COLO829 (cell line): ENCODE measurements at places on chromosomes 16 and 17.

- peak; percentile 15 for DNase-seq
These were observed 91.1 kb downstream of the NLK start for GRCh38 chr17:28133562-28133970.

GRCh38 chr16:74035816-74036215 lies 260.8 kb upstream of the PSMD7 start:
- DNase-seq, result no peak

DNA sequence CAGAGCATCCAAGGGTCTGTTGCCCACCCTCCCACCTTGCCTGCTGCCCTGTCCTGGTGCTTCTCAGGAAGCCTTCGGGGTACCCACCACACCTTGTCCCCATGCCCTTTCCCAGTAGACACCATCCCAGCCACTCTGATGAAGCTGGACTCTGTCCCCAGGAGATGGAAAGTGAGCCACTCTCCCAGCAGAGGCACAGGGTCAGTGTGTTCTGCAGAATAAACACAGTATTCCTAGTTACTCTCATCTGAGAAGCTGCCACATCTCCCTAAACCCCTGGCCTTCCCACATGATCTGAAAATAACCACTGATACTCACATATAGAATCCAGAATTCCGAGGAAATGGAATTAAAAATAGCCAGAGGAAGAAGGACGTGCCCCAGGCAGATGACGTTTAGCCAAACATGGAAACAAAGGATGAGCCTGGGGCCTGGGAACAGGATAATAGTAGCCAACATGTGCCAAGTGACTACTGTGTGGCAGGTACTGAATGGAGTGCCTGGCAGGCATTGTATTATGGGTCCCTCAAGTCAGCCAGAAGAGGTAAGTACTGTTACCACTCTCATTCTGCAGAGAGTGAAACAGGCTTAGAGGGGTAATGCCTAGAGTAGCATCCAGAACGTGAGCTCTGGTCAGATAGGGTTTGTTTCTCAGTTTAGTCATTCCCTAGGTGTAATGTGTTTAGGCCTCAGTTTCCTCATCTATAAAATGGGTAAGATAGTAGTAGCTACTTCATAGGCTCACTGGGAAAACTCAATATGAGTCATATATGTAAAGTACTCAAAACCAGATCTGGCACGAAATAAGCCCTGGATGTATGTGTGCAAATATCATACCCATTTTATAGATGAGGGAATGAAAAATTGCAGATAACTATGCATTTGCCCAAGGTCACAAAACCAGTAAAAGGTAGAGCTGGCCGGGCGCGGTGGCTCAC lies 20.8 kb upstream of the PEMT start:
- no peak for DNase-seq

DNA sequence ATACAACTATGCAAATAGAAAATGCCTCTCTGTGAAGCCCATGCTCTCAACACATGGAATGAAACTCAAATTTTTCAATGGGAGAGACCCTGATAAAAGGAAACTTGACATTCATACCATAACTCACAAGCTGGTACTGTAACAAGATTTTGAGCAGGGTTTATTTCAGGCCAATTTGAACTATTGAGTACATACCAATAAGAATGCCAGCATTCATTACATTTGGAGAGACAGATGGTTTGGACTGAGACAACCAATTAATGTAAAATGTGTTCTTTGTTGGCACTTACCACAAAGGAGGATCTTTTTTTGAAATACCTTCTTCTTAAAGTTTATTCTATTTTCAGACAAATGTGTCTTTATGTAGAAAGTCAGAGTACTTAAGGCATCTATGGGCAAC lies 1357.0 kb upstream of the GOT2 start:
- DNase-seq, result peak; percentile 51

DNA sequence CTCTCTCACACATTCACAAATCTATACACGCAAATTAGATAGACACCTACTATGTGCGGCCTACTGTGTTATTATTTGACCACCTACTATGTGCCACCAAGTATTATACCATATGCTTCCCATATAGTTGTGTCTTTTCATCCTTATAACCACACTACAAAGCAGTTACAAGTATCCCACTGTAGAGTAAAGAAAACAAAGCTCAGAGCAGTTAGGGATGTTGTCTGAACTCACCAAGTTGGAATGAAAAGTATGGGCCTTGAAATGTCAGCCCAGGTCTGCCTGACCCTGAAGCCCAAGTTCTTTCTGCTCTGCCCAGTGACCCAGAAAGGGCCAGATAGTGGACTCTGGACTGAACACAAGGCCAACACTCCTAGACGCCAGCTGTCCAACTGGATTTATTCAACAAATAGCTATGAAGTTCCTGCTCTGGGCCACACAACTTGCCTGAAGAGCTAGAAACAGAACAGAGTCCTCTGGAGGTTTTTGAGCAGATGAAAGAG lies 8.5 kb downstream of the KRT37 start:
- DNase-seq, result no peak

DNA sequence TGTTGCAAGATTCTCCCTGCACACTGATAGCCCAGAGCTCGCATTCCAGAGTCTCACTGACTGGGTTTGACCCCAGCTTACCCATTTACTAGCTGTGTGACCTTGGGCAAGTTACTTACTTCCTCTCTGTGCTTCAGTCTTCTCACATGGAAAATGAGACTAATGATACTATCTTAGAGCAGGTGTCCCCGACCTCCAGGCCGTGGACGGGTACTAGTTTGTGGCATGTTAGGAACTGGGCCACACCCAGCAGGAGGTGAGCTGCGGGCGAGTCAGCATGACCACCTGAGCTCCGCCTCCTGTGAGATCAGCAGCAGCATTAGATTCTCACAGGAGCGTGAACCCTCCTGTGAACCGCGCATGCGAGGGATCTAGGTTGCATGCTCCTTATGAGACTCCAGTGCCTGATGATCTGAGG lies 15.8 kb downstream of the ANKFY1 start:
- no peak for DNase-seq

DNA sequence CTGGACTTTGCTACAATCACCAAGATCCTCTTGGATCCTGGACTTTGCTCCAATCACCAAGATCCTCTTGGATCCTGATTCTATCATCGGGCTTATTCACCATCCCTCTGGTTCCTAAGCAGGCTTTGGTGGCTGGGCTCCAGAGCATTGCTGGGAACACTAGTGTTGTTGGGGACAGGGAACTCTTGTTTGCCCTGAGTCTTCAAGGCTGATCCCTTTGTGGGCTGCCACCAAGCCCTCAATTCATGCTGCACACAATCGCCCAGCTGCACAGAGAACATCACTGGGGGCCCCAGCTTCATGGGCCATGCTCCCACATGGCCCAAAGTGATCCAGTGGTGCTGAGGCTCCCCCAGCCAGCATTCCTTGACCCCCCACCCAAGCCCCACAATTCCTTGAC lies 88.3 kb downstream of the TMEM132E start:
- DNase-seq, result no peak

DNA sequence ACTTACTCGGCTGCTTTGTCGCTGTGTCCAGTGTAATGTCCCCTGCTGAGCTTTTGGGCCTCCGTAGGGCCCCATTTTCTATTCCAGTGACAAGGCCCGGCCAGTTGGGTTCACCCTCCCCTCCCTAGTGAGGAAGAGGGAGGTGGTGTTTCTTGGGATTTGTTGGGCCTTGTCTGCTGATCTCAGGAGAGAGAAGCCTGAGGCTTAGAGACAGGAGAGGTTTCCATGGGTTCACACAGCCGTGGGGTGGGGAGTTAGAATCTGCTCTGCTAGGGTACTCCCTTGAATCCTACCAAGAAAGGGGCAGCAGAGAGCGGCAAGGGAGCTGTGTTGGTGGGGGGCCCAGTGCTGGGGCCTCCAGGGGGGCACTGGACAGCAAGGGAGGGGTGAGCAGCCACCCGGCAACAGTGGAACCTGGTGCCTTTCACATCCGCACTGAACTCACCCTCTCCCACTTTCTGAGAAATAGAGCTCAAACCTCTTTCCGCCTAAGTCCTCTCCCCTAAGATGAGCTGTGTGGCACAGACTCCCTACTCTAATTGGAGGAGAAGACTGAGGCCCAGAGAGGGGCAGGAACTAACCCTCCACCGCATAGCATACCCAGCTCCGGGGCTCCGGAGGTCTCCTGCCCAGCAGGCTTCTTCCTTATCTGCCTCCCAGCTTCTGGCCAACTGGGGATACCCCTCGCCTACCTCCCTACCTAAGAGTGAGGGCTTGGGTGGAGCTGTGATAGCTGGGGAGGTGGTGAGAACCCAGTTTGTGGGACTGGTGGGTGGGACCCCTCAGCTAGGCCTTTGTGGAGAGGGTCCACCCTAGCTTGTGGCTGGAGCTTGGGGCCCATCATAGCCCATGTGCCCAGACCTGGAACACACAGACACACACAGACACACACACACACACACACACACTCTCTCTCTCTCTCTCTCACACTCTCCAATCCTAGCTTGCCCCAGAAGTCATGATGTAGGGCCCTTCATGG lies 6.8 kb downstream of the TBKBP1 start:
- no peak for DNase-seq

DNA sequence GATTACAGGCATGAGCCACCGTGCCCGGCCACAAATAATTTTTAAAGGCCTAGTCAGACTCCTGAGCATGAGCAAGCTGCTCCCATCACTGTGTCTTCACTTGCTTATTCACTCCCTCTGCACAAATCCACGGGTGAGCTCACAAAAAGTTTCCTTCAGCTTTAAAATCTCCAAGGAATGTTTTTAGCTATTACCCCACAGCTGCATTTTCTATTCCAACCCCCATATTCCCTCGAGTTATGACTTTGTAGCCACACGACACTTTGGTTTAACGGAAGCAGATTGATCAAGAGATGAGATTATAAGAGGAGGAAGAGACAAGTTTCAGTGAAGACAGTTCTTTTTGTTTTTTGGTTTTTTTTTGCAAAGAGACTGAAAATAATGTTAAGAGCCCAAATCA lies 49.1 kb upstream of the SLC25A19 start:
- DNase-seq, result no peak

GRCh38 chr16:89721546-89722391 lies 432 bp downstream of the ZNF276 start:
- DNase-seq, result no peak

DNA sequence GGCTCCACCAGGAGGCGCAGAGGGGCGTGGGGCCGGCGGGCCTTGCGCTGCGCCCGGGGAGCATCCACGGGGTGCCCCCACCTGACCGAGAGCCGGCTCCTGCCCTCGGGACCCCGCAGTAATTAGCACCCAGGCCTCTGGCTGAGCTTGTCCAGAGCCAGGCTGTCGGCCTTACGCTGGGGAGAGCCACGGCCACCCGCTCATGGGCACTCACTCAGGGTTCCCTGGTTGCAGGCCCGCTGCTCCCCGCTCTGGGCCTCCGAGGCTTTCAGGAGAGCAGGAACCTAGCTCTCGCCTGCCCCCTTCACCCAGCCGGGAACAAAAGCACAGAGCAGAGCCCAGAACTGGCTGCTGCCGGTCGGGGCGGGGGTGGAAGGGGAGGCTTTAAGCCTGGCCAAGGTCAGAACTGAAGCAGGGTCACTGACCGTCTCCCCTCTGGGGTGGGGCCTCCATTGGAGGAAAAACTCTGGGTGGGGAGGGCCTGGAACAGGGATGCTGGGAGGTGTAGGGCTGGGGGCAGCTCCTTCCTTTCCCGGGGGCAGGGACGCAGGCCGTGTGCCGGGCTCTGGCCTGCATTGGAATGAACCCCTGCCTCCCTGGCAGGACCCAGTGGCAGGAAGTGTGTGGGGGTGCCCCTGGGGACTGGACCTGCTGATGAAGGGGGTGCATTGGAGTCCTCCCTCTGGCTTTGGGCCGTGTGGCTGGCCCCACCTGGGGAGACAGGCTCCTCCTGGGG lies 12.3 kb downstream of the GLIS2 start:
- DNase-seq, result no peak

DNA sequence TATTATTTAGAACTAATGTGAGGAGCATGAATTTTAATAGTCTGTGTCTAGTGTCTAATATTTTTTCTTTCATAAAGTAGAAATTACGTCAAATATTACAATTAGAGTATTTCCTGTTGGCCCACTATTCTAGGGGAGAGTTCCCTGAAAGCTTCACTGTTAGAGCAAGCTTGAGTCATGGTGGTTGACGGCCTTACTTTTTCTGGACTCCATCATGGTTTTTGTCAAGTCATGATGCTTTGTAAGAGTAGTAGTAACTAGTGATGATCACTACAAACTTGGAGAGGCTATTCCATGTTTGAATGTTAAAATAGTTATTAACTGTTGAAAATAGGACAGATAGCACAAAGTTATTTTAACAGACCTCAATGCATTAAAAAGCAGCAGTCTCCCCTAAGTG lies 1.7 kb downstream of the PSMD11 start:
- no peak for DNase-seq

GRCh38 chr17:2874189-2874686 lies 78.0 kb downstream of the RAP1GAP2 start:
- no peak for DNase-seq

DNA sequence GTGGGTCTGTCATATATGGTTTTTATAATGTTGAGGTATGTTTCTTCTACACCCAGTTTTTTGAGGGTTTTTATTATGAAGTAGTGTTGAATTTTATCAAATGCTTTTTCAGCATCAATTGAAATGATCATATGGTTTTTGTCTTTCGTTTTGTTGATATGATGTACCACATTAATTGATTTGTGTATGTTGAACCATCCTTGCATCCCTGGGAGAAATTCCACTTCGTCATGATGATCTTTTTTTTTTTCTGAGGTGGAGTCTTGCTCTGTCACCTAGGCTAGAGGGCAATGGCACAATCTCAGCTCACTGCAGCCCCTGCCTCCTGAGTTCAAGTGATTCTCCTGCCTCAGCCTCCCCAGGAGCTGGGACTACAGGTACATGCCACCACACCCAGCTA lies 14.0 kb upstream of the TMEM219 start:
- no peak for DNase-seq

GRCh38 chr17:9185688-9186284 lies 164.5 kb downstream of the NTN1 start:
- DNase-seq, result no peak

DNA sequence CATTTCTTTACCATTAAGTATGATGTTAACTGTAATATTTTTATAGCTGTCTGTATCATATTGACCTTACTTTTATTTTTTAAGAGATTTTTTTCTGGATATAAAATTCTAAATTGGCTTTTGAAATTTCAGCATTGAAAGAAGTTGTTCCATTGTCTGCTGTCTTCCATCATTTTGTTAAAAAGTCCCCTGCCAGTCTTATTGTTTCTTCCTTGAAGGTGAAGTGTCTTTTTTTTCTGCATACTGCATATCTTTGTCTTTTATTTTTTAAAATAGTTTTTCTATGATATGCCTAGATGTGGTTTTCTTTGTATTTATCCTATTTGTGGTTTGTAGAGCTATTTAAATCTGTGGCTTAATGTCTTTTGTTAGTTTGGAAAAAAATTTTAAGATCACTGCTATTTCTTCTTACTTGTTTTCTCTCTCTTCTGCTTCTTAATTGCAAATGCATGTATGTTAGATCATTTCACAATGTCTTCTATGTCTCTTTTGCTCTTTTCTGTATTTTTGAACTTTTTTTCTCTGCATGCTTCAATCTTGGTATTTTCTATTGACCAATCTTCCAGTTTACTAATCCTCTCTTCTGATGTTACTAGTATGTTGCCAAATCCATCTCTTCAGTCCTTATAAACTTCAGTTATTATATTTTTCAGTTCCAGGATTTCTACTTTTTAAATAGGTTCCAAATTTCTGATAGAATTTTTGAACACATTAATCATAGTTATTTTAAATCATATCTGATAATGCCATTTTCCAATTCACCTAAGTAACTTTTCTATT lies 20.2 kb downstream of the IL21R start:
- no peak for DNase-seq
